ENCODE measurements at places on chromosomes 7 and 10. TPM values are rescaled to one million over a fixed set of nuclear protein-coding genes. Genes with fewer than 3 reads are reported as not detected.

GRCh38 chr7:133931053-133931452 lies 196.1 kb upstream of the LRGUK start:
- ATAC-seq, result no peak

DNA sequence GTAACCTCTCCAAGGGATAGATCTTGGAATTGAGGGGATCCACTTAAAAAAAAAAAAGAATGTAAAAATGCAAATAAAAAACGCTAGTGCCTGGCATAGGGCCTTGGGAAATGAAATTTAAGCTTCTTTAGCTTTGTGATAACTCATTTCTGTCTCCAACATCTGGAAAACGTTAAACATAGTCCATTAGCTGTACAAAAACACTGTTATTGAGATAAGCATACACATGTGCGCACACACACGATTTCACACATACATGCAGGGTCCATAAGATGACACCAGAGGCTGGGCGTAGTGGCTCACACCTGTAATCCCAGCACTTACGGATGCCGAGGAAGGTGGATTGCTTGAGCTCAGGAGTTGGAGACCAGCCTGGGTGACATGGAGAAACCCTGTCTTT lies 13.7 kb upstream of the CUL2 start:
- ATAC-seq, result no peak

- ATAC-seq, result no peak
These were observed 26.6 kb upstream of the DDC start for GRCh38 chr7:50591480-50592438.

GRCh38 chr10:130967784-130968183 lies 343.7 kb downstream of the TCERG1L start:
- ATAC-seq, result no peak

DNA sequence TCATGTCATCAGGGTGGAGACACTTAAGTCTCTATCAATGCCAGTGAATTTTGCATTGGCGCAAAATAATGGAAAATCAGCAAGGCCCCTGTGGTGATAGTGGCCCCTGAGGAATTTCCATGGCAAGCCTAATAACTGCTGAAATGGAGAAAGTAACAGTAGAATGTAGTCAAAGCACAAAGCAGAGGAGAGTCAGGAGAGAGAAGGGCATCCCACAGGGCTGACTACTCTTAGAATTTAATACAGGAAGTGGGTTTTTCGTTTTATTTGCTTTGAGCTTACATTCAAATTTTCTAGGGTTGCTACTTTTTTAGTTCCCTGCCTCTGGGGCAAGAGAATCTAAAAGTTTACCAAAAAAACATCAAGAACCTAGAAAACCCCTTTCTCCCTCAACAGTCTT lies 39.0 kb downstream of the BZW2 start:
- ATAC-seq, result no peak

- ATAC-seq, result no peak
These were observed 25.1 kb downstream of the MAT1A start for GRCh38 chr10:80264081-80265056.

GRCh38 chr10:4285121-4285520 lies 500.1 kb upstream of the KLF6 start:
- ATAC-seq, result peak; percentile 90

DNA sequence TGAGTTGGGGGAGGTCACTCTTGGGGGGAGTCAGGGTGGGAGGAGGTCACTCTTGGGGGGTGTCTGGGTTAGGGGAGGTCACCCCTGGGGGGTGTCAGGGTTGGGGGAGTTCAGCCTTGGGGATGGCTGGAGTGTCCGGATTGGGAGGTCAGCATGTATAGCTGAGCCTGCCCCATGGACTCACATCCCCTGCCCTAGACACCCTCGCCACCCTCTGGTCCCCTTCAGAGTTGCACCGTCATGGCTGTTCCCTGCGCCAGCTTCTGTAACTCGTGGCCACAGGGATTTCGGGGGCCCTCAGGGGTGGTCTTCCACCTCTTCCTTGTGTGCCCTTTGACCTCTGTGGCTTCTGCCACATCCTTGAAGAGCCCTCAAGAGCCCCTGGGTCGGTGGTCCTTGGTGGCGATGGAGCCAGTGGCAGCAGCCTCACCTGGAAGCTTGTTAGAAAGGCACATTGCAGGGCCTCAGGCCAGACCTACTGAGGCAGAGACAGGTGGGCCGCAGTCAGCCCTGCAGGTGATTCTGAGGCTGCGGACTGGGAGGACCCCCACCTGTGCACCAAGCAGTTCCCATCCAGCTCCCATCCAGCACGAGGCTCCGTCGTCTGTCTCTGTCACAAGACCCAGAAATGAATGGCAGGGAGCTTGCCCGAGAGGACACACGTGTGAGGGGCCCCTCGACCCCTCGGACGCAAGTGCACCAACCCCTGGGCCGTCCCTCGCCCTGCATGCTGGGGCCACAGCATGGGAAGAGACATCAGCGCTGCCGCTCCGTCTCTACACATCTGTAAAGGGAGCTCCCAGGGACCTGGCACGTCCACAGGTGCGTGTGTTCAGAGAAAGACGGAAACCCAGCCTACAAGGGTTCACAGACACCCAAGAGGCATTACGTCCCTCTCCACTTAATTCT lies 44.7 kb upstream of the SUN1 start:
- ATAC-seq, result no peak

- peak; percentile 62 for ATAC-seq
These were observed 25.9 kb downstream of the SFXN4 start for GRCh38 chr10:119139464-119140067.

GRCh38 chr7:73704640-73705550 lies 14.6 kb downstream of the STX1A start:
- ATAC-seq, result no peak

DNA sequence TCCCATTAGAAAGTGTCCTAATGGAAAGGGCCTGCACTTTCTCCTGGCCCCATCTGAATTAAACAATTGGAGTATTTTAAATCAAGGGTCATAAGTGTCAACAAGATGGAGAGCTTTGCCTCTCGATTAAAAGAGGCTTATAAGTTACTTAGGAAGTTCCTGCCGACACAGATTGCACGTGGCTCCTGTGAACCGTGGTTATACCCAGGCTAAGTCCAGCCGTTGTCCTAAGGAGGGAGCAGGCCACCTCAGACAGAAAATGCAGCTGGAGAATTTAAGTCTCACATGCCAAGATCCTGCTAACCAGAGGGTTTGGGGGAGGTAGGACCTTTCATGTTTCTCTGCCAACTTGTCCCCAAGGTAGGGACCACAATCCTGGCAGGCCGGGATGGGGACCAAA lies 626.5 kb upstream of the GALNT17 start:
- ATAC-seq, result no peak

DNA sequence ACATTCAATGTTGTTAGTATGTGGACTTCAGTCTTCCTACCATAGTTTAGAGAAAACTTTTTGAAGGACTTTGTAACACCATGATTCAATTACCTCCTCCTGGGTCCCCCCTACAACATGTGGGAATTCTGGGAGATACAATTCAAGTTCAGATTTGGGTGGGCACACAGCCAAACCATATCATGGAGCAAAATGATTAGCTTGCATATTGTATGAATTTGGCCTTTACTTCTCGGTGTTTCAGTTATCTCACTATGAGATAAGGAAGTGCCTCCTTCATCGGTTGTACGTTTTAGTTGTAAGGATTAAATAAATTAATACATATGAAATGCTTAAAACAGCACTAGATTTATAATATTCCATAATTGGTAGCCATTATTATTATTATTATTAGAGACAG lies 428.7 kb downstream of the EXOC4 start:
- no peak for ATAC-seq

GRCh38 chr7:1941464-1942242 lies 271.6 kb downstream of the ELFN1 start:
- no peak for ATAC-seq

GRCh38 chr7:47326808-47327207 lies 255.1 kb downstream of the TNS3 start:
- no peak for ATAC-seq

DNA sequence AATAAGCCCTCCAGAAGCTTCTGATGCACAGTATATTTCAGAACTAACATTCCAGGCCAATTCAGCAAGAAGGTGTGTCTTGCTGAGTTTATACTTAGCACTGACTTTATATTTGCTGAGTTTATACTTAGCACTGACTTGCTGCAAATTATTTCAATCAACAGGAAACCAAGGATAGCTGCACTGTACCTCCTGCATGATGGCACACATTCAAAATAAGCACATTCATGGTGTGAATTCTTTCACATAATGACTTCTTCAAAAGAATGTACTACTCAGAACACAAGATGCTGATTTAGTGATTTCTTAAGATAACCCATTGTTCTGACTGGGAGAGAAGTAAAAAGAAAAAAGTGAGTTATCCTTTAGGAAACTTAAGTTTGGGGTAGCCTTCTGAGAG lies 52.0 kb downstream of the JAZF1 start:
- ATAC-seq, result peak; percentile 30

- no peak for ATAC-seq
These were observed 35.5 kb upstream of the WAPL start for GRCh38 chr10:86556933-86557649.

DNA sequence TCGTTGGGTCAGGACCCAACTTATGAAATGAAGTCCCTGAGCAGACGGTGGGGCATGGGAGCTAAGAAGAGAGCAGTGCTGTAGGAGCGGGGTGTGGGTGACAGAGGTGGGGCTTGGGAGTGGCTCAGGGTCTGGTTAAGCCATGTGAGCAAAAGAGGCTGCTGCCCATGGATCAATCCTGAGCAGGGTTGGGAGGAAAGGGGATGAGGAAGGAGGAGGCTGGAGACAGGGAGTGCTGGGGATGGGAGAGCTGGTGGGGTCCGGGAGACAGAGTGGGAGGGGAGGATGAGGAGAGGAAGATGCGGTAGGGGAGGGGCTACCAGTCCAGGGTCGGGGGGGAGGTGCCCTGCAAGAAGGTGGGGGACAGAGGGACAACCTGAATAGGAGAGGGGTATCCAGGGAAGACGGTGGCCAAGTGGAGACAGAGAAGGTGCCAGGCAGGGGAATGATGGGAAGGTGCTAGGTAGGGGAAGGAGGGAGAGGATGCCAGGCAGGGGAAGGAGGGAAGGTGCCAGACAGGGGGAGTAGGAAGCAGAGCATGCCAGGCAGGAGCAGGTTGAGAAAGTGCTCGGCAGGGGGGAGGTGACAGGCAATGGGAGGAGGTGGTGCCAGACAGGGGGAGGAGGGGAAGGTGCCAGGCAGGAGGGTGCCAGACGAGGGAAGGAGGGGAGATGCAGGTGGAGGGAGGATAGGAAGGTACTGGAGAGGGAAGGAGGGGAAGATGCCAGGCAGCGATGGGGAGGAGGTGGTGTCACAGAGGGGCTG lies 27.5 kb upstream of the SMARCD3 start:
- ATAC-seq, result no peak

DNA sequence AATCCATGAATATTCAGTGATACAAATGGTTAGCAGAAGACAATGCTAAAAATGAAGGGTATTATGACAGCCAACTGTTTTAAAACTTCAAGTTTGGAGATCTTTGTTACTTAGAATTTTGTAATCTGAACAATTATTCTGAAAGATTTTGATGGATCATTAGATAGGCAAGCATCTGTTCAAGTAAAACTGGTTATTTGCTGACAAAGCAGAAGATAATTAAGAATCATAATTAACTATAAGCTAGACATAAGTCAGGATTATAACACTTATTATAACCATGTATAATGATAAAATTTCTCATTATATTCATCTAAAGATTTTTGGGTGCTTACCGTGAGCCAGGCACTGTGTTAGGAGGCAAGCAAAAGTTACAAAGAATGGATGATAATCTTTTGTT lies 1145.1 kb downstream of the CNTNAP2 start:
- ATAC-seq, result no peak

GRCh38 chr10:68625316-68625921 lies 65.3 kb downstream of the TET1 start:
- ATAC-seq, result no peak

DNA sequence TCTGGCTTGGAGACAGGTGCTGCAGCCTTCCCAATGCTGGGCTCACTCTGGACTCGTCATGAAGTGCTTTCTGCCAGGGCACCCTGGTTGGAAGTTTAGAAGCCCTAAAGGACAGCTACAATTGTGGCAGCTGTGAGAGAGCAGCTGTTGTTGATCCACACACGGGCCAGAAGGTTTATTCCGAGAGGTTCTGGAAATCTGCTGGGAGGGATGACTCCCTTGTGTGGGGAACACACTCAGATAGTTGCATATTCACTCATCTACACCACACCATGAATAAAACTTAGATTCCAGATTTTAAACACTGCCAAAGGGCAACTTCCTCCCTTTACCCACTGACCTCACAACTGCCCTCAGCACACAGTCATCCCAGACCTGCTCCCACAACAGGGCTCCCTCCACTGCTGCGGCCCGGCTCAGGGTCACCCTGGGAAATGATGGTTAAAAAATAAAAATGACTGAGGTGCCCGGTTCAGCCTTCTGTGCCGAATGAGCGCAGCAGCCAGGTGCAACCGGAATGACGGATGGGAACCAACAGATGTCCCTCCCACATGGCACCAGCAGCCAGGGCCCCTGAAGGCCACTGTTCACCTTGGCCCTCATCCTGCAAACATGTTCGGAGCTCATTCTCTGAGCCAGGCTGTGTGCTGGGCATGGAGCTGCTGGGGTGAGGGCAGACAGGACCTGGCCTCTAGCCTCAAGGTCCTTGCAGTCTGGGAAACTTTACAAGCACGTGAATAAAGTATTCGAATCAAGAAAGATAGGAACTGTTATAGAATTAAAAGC lies 40.2 kb downstream of the ASB13 start:
- ATAC-seq, result peak; percentile 64

DNA sequence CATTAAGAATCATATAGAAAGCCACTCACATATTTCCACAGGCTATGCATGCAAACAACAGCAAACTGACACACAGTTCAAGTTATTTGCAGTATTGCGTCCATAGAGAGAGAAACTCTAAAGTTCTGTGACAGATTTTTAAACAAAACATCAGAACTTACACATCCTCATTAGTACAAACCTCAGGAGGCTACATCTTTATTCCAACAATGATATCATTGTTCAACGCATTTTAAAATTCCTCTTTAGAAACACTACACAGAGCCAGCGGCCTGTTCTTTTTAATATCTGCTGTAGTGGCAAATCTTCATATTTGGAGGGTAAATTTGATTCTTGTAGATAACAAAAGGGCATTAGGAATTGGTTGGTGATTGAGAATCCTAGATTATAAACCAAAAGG lies 55.9 kb upstream of the NFE2L3 start:
- no peak for ATAC-seq

- no peak for ATAC-seq
These were observed 1.0 kb upstream of the PLXDC2 start for GRCh38 chr10:19815036-19815730.

GRCh38 chr7:125126376-125126775 lies 196.8 kb upstream of the POT1 start:
- no peak for ATAC-seq

Gene MOGAT3
- not detected for total RNA-seq

Gene FKBP6
- not detected for total RNA-seq

Gene PIK3AP1
- 4.3 TPM for total RNA-seq

Gene CPN1
- total RNA-seq, result not detected

Gene ADRB1
- total RNA-seq, result not detected

Gene ITGB1
- 125 TPM for total RNA-seq

Gene SHTN1
- 0.28 TPM for total RNA-seq

Gene ANXA8
- not detected for total RNA-seq

Gene CALHM1
- not detected for total RNA-seq

Gene DOCK4
- total RNA-seq, result 1.5 TPM

Gene LRRC27
- 6.3 TPM for total RNA-seq

Gene CCDC146
- 6.6 TPM for total RNA-seq

Gene CRTAC1
- not detected for total RNA-seq

Gene BRAF
- total RNA-seq, result 27.6 TPM
